WTC11 (cell line): ENCODE measurements at places on chromosomes 6 and 20.

DNA sequence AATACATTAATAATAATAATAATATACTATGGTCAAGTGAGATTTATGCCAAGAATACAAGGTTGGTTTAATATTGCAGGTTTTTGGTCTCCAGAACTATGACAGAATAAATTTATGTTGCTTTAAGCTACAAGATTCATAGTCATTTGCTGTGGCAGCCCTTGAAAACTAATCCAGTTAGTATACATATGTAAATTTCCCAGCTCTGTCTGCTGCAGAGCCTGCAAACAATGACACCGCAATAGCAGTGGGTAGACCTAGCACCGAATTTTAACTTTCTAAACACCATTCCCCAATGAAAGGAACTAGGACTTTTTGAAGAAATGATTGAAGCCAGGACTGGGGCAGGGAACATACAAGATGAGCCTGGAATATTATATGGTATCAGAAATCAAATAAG, 647.7 kb upstream of the NRSN1 start:
- peak; percentile 9 for DNase-seq

DNA sequence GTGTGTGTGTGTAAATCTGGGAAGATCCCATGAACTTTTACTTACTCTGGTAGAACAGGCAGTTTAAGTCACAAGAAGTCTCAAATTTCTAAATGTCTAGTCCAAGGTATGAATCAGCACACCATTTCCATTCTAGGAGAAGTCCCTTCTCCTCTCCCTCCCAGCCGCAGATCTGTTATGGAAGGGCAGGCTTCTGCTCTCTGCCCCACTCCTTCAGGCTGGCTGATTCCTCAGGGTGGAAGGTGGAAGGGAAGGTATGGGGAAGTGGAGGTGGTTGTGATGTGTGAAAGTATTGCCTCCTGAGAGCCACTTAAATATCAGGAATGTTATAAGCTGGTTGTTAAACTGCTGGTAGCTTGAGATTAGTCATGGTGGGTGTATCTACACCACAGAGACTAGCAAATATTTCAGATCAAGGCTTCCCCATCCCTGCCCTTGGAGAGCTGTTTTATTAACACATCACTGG, 44.5 kb upstream of the LAMA4 start:
- no peak for DNase-seq

DNA sequence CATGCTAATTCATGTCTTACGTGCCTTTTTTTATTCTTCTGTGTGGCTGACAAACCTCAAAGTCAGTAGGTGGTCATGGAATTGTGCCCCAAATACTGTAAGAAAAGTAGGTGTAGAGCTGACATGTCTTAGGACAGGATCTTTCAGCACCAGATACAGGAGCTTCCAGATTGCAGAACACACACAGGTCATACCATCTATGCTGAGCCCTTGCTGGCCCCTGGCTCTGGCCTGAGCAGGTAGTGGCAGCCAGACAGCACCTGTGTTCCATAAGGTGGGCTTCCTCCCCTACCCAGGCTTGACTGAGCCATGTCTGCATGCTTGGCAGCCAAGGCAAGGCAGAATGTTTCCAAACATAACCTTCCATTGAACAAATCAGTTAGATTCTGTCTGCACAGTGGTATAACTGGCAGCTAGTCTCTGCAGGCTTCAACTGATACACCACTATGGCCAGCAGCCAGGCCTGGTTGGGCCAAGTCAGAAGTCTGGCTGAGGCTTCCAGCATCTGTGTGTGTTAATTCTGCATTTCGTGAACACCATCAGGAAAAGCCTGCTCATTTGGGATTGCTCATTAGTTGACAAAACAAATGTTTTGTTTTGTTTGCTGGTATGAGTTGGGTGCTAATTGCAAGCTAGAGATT, 366.5 kb downstream of the FOXA2 start:
- no peak for DNase-seq

DNA sequence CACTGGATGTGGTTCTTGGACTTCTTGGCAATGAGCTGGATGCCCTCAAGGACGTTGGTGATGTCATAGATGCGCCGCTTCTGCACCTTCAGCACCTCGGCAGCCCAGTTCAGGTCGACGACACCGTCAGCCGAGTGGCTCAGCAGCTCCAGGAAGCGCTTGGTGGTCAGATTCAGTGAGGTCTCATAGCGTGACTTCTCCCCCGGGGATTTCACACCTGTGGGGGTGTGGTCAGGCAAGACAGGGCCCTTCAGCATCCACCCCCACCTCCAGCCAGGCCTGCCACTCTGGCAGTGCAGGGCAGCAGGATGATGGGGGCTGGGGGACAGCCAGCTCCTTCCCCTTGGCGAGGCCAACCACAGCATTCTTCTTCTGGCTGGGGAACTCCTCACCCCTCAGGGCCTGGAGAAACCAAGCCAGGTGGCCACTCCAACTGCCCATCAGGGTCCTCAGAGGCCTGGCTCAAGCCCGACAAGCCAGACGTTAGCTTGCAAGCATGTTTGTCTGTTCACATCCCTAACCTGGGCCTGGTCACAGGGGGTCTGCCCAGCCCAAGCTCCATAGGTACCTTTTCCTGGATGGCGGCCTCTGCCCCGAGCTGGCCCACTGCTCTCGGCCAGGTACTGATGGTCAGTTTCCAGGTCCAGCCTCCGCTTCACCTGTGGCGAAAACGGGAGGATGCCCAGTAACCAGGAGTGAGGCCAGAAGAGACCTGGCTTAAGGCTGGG, 5.7 kb upstream of the NECAB3 start:
- no peak for DNase-seq

DNA sequence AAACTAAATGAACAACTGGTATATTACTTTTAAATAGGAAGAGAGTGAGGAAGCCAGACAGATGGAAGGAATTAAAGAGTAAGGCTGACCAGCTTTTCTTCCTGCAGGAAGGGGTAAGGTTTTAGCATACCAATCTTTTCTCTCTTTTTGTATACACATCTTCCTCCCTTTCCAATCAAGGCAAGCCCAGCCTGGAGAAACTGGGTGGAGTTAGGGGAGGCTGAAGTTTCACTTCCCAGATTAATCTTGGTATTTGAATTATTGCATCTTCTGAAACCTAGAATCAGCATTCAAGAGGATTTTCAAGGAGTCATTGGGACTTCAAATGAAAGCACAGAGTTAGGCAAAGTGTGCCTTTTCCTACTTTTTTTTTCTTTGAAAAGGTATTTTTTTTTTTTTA, 33.1 kb downstream of the TMEM14A start:
- DNase-seq: no peak

GRCh38 chr6:169495601-169496000, 206.2 kb downstream of the WDR27 start:
- no peak for DNase-seq

- no peak for DNase-seq
Measured at GRCh38 chr6:103344554-103345163, 1515.1 kb downstream of the HACE1 start.

- DNase-seq: no peak
Measured at GRCh38 chr20:5887386-5887785, 62.9 kb downstream of the TRMT6 start.

- DNase-seq: no peak
Measured at GRCh38 chr6:46632053-46632452, 20.6 kb downstream of the CYP39A1 start.

DNA sequence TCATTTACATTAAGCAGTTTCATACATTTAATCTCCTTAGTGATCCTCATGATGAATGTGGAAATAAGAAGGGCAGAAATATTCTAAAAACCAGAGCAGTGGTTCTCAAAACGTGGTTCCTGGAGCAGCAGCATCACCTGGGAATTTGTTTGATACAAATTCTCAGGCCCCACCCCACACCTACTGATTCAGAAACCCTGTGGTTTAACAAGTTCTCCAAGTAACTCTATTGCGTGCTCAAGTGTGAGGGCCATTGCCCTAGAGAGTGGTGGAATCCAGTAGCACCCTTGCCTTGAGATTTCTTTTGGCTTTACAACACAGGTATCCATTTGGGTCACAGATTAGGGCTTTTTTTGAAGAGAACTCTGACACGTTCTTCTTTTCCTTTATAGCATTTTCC, 354.6 kb upstream of the FLRT3 start:
- no peak for DNase-seq

- DNase-seq: no peak
Measured at GRCh38 chr6:97218912-97219311, 64.1 kb downstream of the MMS22L start.

DNA sequence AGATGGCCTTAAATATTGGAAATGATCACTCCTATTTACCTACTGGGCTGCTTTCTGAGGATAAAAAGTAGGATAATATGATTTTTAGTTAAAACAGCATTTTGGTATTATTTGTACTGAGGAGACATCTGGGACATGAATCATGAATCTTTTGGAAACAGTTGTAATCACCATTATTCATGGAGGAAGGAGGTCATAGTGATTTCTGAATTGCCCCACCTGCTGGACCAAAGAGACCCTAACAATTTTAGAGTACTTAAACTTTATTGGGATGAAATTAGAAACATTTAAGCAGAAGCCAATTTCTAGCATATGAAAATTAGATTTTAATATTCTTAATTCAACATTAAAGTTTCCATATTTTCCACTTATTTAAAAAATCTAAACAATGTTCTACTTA, 108.4 kb upstream of the SIM1 start:
- no peak for DNase-seq

- DNase-seq: no peak
Measured at GRCh38 chr20:61723529-61724257, 342.0 kb downstream of the TAF4 start.

GRCh38 chr6:16238057-16238962, at the start of gene GMPR:
GMPR (plus strand) TSS chr6:16238587; CDS start chr6:16238694, 107 bp downstream.
- peak; percentile 50 for DNase-seq
